ENCODE measurements at places on chromosomes 16 and 17.

DNA sequence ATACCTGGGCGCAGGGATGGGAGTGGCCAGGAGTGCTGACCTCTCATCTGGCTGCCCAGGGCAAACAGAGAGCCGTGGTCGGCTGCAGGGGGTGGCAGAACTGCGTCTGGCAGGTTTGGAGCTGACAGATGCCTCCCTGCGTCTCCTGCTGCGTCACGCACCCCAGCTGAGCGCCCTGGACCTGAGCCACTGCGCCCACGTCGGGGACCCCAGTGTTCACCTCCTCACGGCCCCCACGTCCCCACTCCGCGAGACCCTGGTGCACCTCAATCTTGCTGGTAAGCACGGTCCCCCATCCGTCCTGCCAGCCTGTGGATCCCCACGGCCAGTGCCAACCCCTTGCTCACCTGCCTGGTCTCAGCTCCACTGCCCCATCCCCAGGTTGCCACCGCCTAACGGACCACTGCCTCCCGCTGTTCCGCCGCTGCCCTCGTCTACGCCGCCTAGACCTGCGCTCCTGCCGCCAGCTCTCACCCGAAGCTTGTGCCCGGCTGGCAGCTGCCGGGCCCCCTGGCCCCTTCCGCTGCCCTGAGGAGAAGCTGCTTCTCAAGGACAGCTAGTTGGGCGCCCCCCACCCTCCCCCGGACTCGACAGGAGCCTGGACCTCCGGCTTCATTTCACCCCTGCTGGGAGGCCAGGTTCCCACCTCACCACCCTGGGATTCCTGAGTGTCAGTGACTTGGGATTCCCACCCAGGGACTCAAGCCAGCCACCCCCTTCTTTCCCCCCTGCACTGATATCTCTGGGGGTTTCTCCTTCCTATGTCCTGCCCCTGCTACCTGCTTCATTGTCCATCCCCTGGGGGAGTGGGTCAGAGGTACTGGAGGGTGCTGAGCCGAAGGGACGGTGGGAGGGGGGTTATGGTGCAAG is 2.0 kb upstream of the ORAI3 start:
- no peak for DNase-seq

- no peak for DNase-seq
Measured at GRCh38 chr16:69087161-69087581, 18.3 kb upstream of the HAS3 start.

GRCh38 chr17:63838631-63839171 is 3.8 kb downstream of the SMARCD2 start:
- DNase-seq, result peak; percentile 91

DNA sequence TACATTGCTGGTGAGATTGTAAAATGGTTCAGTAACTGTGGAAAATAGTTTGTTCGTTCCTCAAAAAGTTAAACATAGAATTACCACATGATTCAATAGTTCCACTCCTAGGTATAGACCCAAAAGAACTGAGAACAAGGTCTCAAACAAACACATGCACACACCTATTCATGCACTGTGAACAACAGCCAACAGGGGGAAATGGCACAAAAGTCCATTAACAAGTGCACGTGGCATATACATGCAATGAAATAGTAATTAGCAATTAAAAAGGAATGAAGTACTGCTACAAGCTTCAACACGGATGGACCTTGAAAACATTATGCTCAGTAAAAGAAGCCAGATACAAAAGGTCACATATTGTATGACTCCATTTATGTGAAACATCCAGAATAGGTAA is 23.8 kb downstream of the SDK2 start:
- DNase-seq, result no peak

- no peak for DNase-seq
Measured at GRCh38 chr17:36736201-36737156, 135.1 kb downstream of the MRM1 start.
